ENCODE measurements at places on chromosomes 12 and 14.

- DNase-seq = peak; percentile 79
Observed at GRCh38 chr12:55966408-55967281, at the start of gene CDK2. Gene CDK2 (plus strand): TSS chr12:55966830. CDS start chr12:55967009, 179 bp downstream.

DNA sequence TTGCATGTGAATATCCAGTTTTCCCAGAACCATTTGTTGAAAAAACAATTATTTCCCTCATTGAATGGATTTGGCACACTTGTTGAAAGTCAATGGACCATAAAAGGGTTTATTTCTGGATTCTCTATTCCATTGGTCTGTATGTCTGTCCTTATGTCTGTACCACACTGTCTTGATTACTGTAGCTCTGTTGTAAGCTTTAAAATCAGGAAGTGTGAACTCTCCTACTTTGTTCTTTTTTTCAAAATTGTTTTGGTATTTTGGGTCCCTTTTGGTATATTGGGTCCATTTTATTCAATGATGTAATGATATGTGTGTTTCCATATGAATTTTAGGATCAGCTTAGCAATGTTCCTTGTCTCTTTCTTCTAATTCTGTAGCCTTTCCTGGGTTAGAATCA is 64.8 kb downstream of the PPP2R5C start:
- DNase-seq = no peak

- DNase-seq = no peak
Observed at GRCh38 chr14:68596701-68597100, 196.2 kb downstream of the ZFP36L1 start.

- no peak for DNase-seq
Observed at GRCh38 chr14:89524990-89525667, 108.1 kb upstream of the FOXN3 start.

GRCh38 chr14:66603945-66604344 is 96.0 kb downstream of the GPHN start:
- DNase-seq = no peak

DNA sequence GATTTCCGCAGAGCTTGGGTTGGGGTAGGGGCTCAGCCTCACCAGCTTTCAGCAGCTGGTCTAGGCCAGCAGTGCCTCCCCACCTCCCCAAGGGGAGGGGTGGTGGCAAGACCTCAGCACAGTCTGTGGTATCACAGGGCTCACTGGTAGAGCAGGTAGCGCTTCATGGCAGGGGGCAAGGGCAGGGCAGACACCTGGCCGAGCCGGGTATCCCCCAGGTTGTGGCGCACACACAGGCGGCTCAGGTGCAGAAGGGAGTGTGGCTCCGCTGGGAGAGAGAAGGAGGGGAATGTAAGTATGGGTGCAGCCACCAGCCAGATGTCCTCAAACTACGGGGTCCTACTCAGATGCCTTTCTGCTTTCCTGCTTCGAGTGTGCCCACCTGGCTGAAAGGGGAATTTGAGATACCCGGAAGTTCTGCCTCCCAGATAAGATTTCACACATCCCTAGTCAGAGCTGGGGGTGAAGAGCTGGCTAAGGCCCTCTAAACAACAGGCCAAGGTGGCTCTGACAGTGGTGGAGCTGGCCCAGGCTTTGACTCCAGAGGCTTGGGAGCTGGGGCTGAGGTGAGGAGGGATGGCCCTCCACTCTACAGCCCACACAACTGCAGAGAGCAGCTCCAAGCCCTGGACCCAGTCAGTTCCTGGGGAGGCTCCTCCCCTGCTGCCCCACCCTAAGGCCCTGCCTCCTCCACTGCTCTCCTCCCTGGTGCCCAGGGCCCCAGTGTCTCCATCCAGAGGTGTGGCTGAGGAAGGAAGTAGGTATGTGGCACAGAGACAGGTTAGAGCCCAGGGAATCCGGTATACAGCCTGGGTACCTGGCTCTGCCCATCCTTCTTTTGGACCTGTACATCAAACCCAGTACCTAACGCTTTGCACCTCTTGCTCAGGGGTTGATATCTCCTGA is 1.8 kb downstream of the SPSB2 start:
- DNase-seq = no peak

DNA sequence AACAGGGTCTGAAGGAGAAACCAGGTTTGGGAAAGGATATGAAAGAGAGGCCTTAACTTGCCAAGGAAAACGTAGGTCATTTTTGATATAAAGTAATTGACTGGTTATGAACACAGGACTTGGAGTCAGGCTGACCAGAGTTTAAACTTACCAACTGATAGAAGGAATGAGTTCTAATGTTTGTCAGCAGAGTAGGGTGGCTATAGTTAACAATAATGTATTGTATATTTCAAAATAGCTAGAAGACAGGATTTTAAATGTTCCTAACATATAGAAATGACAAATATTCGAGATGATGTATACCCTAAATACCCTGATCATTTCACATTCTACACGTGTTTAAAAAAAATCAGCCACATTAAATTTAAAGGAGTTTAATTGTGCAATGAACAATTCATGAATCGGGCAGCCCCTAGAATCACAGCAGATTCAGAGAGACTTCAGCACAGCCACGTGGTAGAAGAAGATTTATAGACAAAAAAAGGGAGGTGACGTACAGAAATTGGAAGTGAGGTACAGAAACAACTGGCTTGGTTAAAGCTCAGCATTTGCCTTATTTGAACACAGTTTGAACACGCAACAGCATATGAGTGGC is 52.5 kb upstream of the PLEKHG7 start:
- DNase-seq = no peak

- DNase-seq = no peak
Observed at GRCh38 chr12:7120166-7120565, 8.5 kb downstream of the RBP5 start.

- DNase-seq = peak; percentile 58
Observed at GRCh38 chr14:69574263-69574953, at the start of gene CCDC177. Gene CCDC177 (minus strand): TSS chr14:69574871. CDS start chr14:69573622, 1,249 bp downstream.

DNA sequence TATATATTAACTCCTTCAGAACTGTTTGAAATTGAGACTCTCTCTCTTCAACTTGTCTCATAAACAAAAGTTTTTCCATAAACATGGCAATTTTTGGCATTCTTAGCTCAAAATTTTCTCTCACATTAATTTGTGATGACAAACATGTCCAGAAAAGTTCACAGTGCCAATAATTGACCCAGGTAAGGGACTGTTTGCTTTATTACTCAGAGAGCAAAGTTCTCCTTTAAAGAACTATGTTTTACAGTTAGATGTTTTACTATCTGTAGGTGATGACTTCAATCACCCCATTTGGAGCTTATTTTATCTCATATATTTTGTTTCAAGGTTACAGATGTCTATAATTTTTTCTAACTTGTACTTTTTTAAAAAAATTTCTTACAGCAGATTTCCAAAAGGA is 855.6 kb downstream of the SLC16A7 start:
- DNase-seq = no peak

GRCh38 chr12:52041695-52042123 is 9.5 kb upstream of the NR4A1 start:
- no peak for DNase-seq

- no peak for DNase-seq
Observed at GRCh38 chr14:83425706-83426105, 1892.1 kb upstream of the SEL1L start.

DNA sequence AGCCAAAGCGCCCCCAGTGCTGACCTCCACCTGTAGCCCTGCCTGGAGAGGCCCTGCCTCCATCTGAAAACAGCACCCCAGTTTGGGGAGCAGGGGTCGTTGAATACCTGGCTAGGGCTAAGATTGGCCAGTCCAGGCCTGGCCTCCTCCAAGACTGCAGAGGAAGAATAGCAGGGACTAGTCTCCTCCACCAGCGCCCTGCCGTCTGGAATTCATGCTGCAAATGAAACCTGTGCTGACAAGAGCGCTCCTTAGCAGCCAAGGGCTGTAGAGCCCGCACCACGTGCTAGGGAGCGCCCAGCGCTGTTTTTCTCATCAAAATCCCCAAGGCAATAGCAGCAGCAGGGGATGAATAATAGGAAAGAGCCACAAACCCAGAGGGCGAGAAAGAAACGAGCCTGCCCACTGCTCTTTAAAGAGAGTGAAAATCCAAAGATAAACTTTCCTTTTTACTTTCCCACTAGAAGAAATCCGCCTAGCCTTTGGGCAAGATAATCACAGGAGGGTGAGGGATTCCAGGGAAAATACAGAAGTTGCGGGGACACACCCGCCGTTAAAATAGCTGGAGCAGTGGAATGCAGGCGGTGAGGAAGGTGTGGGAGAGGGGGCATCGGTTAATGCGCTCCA is 3.3 kb downstream of the COL2A1 start:
- DNase-seq = no peak

DNA sequence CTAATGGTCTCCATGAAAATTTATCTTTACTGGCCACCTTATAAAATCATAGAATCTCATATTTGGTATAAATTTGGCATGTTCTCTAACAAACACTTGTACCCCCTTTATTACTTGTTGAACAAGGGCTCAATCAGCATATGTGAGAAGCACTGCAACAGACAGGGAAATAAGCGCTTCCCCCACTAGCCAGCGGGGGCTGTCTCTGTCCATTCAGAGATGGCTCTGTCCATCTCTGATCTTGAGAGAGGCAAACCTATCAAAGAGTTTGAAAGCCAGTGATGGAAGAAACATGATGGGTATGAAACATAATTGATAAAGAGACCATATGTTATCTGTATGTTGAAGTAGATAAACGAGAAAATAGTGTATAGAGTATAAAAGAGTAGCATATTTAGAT is 326.8 kb downstream of the PDZRN4 start:
- no peak for DNase-seq

- DNase-seq = no peak
Observed at GRCh38 chr12:7093486-7093885, 1.2 kb upstream of the C1R start.

DNA sequence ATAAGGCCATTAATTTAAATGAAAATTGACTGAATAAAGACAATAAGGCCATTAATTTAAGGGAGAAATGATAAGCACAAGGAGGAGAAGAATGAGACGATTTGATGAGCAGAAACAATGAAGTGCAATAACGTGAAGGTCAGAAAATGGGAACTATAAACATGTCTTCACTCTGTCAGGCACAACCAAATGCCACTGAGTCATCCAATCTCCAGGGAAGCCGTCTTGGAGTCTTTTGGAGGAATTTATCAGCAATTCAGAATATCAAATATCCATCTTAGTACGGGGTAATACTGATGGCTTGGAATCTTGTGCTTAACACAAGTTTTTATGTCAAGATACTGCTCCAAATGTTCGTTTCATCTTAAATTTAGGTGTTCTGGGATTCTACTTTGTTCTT is 159.9 kb downstream of the CAPZA3 start:
- no peak for DNase-seq

GRCh38 chr14:104877806-104878550 is 12.9 kb downstream of the CEP170B start:
- DNase-seq = no peak

DNA sequence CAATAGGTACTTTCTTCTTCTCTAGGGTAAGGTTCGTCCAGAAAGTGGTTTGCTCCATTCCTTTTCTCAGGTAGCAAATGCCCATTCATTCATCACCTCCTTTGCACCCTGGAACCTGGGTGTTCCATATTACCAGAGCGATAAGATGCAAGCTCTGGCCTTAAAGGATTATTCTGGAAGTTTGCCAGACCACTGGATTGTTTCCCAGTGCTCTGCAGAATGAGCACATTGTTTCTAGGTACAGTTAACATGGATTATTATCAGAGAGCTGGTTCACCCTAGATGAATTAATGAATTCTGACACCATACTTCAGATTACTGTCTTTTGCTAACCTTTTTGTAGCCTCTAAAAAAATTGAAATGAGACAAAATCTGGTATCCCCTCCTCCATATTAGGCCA is 170.9 kb upstream of the BMP4 start:
- DNase-seq = no peak

DNA sequence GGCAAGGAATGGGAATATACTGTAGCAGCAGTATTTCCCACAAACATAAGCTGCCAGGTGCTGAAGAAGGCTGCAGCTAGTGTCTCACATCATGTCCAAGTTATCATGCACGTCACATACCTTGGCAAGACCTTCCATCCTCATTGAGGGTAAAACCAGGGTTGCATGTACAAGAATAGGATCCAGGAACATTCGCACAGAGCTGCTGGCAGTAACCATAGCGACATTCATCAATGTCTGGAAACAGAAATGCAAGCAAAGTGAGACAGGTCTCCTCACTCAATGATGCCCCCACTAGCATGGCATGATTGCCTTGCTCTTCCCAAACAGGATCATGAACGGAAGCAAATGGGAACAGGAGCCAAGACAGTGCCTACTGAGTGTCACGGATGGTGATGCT is 23.8 kb upstream of the TC2N start:
- no peak for DNase-seq

DNA sequence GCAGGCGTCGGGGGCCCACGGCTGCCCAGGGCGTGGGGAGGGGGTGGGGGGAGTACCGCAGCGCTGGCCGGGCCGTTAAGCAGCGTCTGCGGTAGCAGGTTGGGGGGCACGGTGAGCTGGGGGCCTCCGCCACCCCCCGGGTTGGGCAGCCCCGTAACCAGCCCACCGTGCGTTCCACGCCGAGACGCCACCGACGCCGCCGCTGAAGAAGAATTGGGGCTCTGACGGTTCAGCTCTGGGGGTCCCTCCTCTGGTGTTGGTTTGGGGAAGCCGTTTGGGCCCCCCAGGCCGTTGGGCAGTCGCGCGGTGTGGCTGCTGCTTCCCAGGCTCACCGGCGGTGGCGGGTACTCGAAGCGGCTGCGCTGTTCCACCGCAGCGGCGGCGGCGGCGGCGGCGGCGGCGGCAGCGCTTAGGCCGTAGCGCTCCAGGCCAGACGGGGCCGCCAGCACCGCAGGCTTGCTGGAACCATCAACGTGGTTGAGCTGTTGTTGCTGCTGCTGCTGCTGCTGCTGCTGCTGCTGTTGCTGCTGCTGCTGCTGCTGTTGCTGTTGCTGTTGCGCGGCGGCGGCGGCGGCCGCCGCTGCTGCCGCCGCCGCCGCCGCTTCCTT is 1.5 kb downstream of the IRF2BPL start:
- DNase-seq = peak; percentile 33

DNA sequence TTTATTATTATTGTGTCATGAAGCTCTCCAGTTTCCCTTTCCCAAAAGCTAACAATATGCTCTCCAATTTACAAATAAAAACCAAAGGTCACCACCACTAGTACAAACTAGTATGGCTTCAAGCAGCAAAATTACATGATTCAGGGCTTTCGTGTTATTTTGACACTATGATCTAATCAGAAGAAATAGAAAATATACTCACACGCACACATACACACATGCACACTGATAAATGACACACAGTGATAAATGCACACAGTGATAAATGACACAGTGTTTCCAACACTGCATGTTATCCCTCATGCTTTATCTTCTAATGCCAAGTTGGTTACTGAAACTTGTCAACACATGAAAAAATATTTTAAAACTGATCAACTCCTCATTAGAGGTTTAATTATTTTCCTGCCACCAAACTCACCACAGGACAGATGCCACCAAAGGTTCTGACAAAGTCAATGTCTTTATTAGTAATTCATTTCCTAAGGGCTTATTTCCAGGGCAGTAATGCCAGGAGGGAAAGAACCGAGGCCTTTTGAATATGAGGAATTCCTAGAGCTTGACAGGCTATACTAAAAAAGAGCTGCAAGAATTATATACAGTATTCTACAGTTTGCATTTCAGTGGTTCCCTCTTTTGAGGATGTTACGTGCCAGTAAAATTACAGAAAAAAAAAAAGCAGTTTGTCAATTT is 82.4 kb downstream of the PPP2R5E start:
- no peak for DNase-seq

Data from activated T-helper 1 cell treated with anti-CD3 and anti-CD28 coated beads, Interleukin-2, amount 50 U/mL, for 16 hours (primary cell).